ENCODE measurements at places on chromosomes 1 and 21. TPM values are rescaled to one million over a fixed set of nuclear protein-coding genes. Genes with fewer than 3 reads are reported as not detected.

MPZ gene
- 0.53 TPM for total RNA-seq

LORICRIN gene
- not detected for total RNA-seq

FCMR gene
- total RNA-seq, result 4.8 TPM

RPL5 gene
- 1,126 TPM for total RNA-seq

CRNN gene
- not detected for total RNA-seq

CELA2A gene
- not detected for total RNA-seq

MYOG gene
- total RNA-seq, result not detected

BCL2L15 gene
- total RNA-seq, result 0.86 TPM

CRYBG2 gene
- 0.90 TPM for total RNA-seq

CAMK1G gene
- total RNA-seq, result 0.58 TPM

GJC2 gene
- 0.66 TPM for total RNA-seq

AMY1C gene
- not detected for total RNA-seq
